ENCODE measurements at places on chromosomes 16 and 17.
A peak's percentile ranks its signal among the peaks of the same experiment; 100 is the strongest.

GRCh38 chr17:47076171-47076570 lies 97.1 kb upstream of the RPRML start:
- DNase-seq, result no peak

DNA sequence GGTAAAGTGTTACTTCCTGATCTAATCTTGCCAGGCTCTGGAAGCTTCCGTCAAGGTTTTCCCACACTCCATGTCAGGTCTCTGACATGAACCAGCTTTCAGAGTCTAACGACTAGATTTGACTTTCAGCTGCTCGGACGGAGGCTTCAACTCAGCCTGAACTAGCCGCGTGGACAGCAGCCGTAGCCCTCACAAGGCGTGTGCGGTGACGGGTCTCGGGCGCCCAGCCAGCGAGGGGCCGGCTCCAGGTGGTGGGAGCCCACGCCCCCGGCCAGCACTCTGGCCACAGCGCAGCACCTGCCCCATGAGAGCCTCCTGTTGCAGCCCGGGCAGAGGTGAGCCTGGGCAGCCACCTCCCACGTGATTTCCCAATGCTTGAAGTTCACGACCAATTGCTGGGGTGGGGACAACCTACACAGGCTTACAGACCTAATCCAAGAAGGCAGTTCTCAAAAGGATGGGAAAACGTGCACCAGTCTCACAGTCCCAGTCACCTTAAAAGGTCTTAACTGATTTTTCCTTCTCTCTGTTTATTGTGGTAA lies 45.5 kb downstream of the TBC1D16 start:
- no peak for DNase-seq

DNA sequence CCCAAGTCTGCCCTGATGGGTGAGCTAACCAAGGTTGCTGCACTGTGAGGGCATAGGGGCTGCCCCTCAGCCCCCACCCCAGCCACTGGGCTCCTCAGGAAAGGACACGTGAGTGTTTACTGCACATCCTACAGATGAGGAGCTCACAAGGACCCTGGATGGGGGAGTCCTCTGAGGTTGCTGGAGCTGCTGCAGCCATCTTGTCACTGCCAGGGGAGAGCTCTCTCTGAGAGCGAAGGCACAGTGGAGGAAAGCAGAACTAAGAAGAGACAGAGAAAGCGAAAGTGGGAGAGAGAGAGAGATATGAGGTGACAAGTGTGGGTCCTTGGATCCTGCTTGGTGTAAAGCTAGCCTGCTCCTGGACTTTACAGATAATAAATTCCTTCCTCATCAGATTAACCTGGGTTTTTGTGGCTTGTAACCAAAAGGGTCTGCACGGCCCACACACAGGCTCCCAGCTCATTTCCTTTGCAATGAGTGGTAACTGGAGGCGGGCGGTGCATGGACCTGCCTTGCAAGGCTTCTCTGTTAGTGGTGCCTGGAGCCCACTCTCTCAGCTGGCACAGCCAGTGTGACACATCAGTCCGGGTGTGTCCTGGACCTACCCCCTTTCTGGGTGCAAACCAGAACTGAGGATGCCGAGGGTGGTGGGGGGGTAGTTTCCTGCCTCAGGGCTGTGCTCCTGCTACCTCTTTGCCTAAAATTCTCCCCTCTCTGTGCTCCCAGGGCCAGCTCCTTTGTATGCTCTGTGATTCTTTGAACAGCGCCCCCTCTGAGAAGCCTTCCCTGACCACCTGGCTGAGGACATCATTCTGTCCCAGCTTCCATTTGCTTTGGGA lies 14.2 kb downstream of the SNX20 start:
- peak; percentile 46 for DNase-seq

DNA sequence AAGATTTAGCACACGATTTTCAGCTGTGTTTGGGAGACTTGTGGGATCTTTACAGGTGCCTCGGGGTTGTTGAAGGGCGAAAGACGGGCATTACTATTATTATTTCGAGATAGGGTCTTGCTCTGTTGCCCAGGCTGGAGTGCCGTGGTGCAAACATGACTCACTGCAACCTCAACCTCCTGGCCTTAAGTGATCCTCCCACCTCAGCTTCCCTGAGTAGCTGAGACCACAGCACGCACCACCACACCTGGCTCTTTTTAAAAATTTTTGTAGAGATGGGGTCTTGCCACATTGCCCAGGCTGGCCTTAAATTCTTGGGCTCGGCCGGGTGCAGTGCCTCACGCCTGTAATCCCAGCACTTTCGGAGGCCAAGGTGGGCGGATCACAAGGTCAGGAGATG lies 29.7 kb upstream of the PHB1 start:
- DNase-seq, result no peak

GRCh38 chr16:28820016-28820415 lies 2.8 kb upstream of the ATXN2L start:
- DNase-seq, result no peak

DNA sequence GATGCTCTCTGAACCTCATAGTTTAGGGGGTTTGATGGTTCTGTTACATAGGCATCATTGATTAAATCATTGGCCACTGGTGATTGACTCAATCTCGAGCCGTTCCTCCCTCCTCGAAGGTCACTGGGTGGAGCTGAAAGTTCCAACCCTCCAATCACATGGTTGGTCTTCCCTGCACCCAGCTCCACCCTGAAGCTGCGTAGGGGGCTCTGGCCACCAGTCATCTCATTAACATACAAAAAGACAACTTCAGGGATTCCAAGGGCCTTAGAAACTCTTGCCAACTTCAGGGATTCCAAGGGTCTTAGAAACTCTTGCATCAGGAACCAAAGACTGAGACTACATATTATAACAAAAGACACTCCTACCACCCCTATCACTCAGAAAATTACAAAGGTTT lies 306.5 kb upstream of the TNRC6C start:
- no peak for DNase-seq

- DNase-seq, result no peak
These were observed 6.3 kb downstream of the CCL11 start for GRCh38 chr17:34291721-34292348.

DNA sequence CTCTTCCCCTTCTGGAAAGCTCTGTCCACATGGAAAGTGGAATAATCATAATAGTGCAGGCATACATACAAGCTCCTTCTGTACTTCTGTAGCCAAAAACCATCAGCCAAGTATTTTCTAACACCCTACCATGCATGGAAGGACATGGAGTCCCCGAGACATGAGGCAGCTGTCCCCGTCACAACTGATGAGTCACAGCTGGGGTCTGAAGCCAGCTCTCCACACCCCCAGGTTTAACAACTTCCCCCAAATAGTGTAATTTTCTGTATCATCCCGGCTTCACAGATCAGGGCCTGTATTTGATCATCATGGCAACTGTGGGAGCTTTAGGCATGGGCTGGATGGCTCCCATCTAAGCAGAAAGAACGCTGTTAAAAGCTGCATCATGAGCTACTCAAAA lies 16.6 kb downstream of the C16orf96 start:
- no peak for DNase-seq

- DNase-seq, result no peak
These were observed 46.6 kb downstream of the MYH10 start for GRCh38 chr17:8583954-8584353.

GRCh38 chr16:85473323-85473722 lies 139.8 kb upstream of the GSE1 start:
- DNase-seq, result no peak

GRCh38 chr16:85860413-85861094 lies 38.4 kb upstream of the IRF8 start:
- DNase-seq, result no peak

GRCh38 chr16:85899444-85899843 lies 482 bp downstream of the IRF8 start:
- no peak for DNase-seq

- no peak for DNase-seq
These were observed 46.8 kb downstream of the ZFPM1 start for GRCh38 chr16:88499836-88500251.

GRCh38 chr17:81515530-81516041 lies 3.0 kb upstream of the ACTG1 start:
- no peak for DNase-seq

- no peak for DNase-seq
These were observed 23.4 kb downstream of the WWOX start for GRCh38 chr16:78122774-78123315.

- no peak for DNase-seq
These were observed 581 bp downstream of the CD68 start for GRCh38 chr17:7579834-7580603.

- no peak for DNase-seq
These were observed 24.4 kb downstream of the ABCC12 start for GRCh38 chr16:48131201-48131935.

- no peak for DNase-seq
These were observed 33.1 kb downstream of the ARL4D start for GRCh38 chr17:43431714-43432523.

GRCh38 chr17:76198702-76199101 lies 41.6 kb downstream of the RNF157 start:
- DNase-seq, result no peak

DNA sequence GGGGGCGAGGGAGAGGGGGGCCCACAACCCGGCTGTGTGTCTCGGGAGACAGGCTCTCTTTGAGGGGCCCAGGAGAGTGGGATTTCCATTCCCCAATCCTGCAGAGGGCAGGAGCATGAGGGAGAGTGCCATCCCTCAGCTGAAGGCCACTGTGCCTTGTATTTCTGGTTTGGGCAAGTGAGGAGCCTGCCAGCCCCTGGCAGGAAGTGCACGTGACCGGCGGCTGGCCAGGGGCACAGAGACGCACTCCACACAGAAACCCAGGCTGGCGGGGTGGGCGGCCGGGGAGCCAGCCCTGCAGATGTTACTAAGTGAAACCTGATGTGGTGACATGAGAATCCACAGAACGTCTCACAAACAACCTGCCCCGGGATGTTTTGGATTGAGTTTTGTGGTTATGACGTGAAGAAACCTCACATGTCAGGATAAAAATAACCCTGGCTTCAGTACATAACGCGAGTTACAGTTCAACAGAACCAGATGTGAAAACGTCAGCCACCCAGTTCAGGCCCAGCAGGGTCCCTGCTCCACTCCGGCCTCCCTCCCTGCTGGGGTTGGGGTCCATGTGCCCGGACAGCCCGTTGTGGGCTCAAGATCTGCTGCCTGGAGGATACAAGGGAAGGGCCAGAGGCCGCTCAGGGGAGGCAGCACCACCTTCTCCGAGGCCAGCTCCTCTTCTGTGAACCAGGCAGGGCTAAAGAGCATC lies 51.7 kb upstream of the MTSS2 start:
- DNase-seq, result peak; percentile 78

GRCh38 chr17:79090443-79091225 lies 16.0 kb downstream of the ENGASE start:
- DNase-seq, result no peak

- no peak for DNase-seq
These were observed 1.5 kb upstream of the TOX3 start for GRCh38 chr16:52548261-52549010.

- no peak for DNase-seq
These were observed at the start of gene TMC5 for GRCh38 chr16:19417640-19418039. TSS of gene TMC5 (plus strand) at chr16:19417883. CDS start at chr16:19440039, 22,156 bp downstream.

- no peak for DNase-seq
These were observed 228.8 kb downstream of the C16orf78 start for GRCh38 chr16:49602201-49602975.

- DNase-seq, result no peak
These were observed 105.9 kb downstream of the IRX3 start for GRCh38 chr16:54180421-54181359.

Data from stimulated activated CD8-positive, alpha-beta memory T cell treated with anti-CD3 and anti-CD28 coated beads, Interleukin-2, amount 100 ng/mL, for 48 hours (primary cell).